ENCODE measurements at places on chromosomes 13 and 19.

DNA sequence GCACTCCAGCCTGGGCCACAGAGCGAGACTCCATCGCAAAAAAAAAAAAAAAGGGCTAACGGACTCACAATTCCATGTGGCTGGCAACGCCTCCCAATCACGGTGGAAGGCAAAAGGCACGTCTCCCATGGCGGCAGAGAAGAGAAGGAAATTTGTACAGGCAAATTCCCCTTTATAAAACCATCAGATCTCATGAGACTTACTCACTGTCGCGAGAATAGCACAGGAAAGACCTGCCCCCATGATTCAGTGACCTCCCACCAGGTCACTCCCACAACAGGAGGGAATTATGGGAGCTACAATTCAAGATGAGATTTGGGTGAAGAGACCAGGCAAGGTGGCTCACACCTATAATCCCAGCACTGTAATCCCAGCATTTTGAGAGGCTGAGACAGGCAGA, 18.7 kb upstream of the NMRK2 start:
- no peak for DNase-seq

DNA sequence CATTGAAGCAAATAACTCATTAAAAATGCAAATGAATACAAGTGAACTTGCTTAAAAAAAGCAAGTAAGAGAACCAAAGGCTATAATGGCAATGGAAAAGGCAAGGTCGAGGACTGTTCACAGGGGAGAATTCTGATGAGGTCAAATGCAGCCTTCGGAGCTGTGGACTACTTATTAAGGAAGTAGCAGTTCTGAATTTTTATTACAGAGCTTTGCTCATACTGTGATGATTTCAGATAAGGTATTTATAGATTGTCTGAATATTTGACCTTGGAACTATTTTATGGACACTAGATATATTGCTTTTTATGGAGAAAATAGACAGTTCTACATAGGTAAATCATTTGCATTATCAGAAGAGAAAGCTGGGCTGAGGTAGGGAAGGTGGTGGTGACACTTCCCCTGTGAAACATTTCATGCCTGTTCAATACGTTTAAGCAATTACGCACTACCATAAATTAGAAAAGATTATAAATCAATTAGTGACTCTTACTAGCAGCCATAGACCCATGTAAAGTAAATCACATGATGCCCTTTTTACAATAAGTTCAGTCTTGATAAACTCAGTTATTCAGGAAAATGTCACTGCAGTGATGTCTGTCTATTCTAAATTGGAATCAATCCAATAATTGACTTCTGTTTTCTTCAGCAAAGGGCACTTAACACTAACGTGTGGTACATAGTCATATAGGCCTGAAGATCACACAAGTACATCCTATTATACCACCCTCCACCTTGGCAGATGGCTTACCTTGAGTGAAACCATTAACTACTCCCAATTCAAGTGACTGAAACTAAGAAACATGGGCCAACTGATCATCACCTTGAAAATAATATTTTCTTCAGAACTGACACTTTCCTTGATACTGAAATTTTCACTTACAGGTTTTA, 260.0 kb downstream of the KLF12 start:
- DNase-seq: no peak

DNA sequence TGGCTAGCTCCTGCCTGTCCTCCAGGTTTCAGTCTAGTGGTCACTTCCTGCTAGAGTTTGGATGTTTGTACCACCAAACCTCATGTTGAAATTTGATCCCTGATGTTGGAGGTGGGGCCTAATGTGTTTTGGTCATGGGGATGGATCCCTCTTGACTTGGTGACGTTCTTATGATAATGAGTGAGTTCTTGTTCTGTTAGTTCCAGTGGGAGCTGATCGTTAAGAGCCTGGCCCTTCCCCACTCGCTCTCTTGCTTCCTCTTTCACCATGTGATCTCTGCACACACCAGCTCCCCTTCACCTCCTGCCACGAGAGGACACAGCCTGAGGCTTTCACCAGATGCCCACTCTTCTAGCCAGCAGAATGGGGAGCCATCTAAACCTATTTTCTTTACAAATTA, 86.8 kb upstream of the SCEL start:
- no peak for DNase-seq

DNA sequence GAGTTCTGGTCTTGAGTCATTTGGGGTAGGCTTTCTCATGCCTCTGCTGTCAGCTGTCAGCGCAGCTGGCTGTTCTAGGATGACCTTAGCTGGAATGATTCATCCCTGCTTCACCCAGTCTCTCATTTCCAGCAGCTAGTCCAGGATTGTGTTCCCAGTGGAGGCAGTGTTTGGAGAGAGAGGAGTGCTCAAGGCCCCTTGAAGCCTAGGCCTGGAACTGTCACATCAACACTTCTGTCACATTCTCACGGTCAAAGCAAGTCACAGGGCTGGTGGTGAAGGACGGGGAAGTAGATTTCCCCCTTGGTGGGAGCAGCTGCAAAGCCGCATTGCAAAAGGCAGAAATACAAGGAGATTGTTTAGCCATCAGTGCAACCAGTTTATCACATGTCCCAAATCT, 15.2 kb downstream of the TPT1 start:
- DNase-seq: peak; percentile 64
